ENCODE measurements at places on chromosomes 2 and 18.

- DNase-seq = no peak
Observed at GRCh38 chr2:189115126-189115525, 64.4 kb downstream of the COL5A2 start.

GRCh38 chr2:161122772-161123530 lies 37.3 kb upstream of the TANK start:
- DNase-seq = no peak

DNA sequence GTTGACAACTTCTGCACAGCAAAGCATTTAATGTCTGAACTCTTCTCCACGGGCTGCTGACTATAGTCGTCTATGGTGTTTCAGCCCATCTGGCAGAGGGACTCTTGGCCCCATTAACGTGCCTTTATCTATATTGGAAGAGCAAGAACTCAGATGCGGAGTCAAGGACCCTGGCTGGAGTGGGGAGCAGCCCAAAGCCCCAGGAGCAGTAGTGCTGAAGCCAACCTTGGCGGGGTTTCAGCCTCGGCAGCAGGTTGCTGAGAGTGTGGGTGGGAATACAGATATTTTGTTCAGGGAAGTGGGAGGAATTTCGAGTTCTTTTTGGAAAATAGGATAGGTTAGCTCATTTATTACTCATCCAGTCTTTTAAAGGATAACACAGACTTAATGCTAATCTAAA lies 34.2 kb downstream of the TMEM17 start:
- DNase-seq = no peak

DNA sequence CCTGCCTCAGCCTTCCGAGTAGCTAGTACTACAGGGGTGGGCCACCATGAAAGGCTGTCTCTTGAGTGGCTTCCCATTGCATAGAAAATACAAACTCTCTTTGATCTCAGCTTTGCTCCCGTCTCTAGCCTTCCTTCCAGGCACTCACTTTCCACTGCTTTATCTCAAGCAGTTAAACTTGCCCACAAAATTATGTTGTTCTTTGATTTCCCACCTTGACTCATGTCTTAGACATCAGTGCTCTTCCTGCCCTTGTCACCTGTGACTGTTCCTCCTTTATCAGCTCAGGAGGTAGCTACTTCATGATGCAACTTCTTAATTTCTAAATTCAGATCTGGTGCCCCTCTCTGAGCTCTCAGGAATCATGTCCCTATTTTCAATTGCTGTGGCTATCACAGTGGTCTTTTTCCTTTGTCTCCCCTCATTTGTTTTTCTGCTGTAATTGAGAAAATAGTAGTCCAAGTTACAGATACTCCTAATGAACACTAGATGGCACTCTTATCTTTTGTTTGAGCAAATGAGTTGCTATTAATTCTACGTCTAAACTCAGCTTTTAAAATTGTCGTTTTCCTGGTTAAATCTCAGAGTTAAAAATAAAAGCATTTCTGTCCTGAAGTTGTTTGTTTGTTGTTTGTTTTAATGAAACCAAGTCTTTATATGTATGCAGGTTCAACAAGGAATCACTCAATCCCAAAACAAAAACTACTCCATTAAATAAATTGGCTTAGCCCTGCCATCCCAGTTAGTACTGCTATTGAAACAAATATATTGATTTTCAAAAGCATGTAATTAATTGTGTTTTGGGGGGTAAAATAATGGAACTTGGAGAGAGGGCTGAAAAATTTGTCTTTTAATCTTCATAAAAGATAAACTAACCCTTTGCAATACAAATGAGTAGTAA lies 46.9 kb upstream of the GREB1L start:
- no peak for DNase-seq

GRCh38 chr2:125125902-125126301 lies 1100.8 kb downstream of the CNTNAP5 start:
- no peak for DNase-seq
